NCI-H1694 treated with DMSO at 0.1 percent for 48 hours (cell line): ENCODE measurements at places on chromosomes 2 and 18.
A peak's percentile ranks its signal among the peaks of the same experiment; 100 is the strongest.

- no peak for DNase-seq
These were observed 194.4 kb downstream of the TMX3 start for GRCh38 chr18:68520406-68521075.

DNA sequence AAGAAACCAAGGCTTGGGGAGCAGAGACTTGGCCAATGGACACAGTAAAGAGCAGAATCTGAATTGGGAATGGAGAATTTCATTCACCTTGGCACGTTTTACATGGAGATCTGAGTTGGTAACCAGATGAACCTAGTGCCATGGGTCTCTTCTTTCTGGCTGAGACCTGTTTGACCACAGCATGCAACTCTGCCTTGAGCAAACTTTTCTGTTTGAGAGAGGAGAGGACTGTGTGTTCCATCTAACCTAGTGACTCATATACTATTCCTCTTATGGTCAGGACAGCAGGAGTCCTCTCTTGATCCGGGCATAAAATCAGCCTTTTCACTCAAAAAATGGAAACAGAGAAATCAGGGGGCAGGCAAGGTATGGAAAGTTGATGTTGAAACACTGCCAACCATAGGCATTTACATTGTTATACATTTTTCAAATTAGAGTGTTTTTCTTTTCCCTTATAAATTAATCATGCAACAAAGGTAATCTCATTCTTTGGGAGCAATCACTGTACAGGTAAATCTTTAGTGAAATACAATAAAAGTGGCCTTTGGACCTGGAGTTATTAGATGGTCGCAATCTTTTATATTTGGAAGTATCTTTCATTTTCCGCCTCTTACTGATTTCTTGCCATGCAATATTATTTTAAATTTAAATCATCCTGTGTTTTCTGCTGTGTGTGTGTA, 86.7 kb downstream of the NRP2 start:
- DNase-seq = no peak

DNA sequence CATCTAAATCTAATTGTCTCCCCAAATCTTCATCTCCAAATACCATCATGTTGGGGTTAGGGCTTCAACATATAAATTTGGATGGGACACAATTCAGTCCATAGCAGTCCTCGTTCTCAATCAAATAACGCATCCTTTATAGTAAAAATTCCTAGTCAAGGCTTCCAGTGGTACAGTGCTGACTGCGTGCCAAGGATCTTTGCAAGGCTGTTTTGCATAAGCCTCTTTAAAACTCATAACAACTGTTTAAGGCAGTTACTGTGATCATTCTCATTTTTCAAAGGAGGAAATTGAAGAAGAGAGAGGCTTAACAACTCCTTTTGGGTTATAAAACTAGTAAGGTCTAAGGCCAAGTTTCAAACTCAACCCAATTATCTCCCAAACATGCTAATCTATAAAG, 666.9 kb downstream of the NYAP2 start:
- DNase-seq = no peak

DNA sequence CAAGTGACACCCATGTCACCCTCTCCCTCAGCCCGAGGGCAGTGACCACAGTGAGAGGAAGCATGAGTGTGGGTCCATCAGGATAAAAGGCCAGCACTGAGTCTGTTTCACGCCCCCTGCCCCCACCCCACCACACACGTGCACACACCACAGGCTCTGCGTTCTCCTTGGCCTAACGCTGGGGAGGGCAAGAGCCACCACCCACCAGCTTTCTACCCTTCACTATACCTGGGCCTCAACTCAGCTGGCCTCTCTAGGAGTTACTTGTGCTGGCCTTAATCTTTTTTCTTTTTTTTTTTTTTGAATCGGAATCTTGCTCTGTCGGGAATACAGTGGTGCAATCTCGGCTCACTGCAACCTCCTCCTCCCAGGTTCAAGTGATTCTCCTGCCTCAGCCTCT, 140.5 kb downstream of the ZFP36L2 start:
- DNase-seq = no peak

GRCh38 chr18:75198036-75198435, 10.9 kb downstream of the PTGR3 start:
- no peak for DNase-seq

DNA sequence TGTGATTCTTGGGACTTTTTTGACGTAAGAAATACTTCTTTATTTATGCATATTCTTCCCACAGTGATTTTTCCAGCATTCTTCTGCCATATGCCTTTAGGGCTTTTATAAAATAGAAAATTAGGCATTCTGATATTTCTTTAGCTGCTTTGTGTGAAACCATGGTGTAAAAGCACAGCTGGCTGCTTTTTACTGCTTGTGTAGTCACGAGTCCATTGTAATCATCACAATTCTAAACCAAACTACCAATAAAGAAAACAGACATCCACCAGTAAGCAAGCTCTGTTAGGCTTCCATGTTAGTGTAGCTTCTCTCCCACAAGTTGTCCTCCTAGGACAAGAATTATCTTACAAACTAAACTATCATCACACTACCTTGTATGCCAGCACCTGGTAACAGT, 62.6 kb downstream of the EIF5B start:
- DNase-seq = no peak

DNA sequence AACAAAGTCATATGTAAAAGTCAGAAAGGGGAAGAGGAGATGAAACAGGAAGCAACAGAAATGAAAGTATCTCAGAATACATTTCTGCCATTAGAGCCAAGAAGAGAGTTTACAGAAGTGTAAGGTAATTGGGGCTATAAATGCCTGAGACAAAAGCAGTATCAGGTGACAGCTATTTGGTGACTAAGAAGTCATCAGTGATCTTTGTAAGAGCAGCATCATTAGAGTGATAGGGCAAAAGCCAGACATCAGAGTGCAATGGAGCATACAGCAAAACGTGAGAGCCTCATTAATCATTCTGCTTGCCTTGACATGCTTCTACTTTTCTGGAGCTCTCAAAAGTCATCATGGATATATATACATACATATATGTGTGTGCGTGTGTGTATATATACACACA, 804.7 kb upstream of the PIK3C3 start:
- no peak for DNase-seq

GRCh38 chr2:152762202-152762601, 43.8 kb downstream of the ARL6IP6 start:
- no peak for DNase-seq

DNA sequence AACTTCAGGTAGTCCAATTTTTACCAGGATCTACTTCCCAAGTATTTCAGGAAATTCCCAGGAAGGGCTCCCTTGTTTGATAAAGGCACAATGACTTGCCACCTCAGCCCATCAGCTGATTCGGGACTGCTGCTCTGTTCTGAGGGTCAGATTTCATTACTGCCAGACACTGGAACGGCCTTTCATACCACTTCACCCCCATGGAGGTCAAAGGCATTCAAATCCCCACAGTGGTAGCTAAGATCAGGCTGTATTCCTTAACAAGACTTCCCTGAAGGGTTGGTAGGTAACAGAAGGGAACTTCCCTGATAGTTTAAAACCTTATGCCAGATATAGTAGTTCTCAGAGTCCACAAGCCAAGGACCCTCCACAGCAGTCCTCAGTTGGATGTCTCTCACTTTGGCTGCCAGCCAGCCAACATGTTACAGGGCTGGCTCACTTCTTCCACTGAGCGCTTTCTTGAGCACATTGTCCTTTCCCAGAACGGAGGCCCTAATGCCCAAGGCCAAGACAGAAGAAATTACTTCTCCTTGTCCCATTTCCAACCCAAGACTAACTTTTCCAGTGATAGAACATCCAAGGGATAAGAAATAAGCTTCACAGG, 40.0 kb upstream of the GLS start:
- DNase-seq = no peak

DNA sequence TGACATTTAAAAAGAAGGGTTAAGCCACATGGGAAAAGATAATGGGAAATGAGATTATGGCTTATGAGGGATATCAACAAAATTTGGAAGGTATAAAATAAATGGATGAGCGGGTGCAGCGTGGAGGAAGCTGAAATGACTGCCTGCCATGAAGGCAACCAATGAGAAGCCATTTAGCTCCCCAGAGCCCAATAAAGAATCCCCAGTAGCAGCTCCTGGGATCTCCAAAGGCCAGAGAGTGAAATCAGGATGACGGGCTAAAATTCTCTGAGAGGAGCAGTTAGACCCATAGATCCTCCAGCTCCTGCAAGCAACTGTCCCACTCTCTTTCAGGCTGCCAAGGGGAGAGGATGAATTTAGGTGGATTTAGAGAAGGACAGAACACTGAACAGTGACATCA, 12.9 kb upstream of the MAPRE3 start:
- DNase-seq = no peak

DNA sequence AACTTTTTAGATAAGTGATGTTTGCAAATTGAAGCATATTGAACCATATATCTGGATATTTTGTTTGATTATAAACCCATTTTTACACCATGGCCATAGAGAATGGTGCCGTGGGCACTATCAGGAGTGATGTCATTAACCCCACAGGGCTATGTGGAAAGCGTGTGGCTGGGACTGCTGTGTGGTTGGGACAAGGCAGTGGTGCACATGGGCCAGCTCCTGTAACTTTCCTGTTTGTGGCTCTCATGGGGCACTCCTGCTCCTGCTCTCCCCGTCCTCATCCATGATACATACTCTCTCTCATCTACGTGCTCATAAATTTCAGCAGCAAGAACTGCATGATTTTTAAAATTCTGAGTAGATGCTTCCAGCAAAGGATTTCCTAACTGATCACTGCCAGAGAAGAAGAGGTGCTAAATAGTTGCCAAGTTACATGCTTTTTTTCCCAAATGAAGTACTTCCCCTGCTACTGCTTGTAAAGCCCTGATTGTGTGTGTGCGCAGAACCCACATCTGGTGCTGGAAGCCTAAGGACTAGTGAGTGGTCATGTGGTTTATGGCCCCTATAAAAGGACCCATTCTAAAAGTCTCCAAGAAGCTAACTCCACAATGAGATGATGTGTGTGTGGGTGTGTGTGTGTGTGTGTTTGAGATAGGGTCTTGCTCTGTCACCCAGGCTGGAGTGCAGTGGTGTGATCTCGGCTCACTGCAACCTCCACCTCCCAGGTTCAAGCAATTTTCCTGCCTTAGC, 240.8 kb downstream of the NEDD4L start:
- no peak for DNase-seq

- no peak for DNase-seq
These were observed 440.2 kb upstream of the ST6GAL2 start for GRCh38 chr2:107325981-107326786.

GRCh38 chr2:143081616-143082015, 47.6 kb upstream of the ARHGAP15 start:
- DNase-seq = no peak

GRCh38 chr2:42246562-42246961, 77.4 kb downstream of the EML4 start:
- DNase-seq = no peak

GRCh38 chr2:33094303-33094702, 147.6 kb downstream of the LTBP1 start:
- no peak for DNase-seq

GRCh38 chr2:21452678-21453077, 328.9 kb downstream of the TDRD15 start:
- no peak for DNase-seq

- no peak for DNase-seq
These were observed 22.7 kb upstream of the BMPR2 start for GRCh38 chr2:202353430-202353829.

DNA sequence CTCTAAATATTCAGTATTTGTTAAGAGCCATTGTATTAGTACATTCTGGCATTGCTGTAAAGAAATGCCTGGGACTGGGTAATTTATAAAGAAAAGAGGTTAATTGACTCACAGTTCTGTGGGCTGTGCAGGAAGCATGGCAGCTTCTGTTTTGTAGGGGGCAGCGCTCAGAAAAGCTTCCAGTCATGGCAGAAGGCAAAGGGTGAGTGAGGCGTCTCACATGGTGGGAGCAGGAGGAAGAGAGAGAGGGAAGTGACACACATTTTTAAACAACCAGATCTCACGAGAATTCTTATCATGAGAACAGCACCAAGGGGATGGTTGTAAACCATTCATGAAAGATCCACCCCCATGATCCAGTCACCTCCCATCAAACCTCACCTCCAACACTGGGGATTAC, 13.8 kb upstream of the CCDC102B start:
- DNase-seq = no peak

GRCh38 chr18:43571078-43571689, 293.9 kb upstream of the SYT4 start:
- DNase-seq = peak; percentile 40

- DNase-seq = no peak
These were observed 43.9 kb upstream of the PLEKHM3 start for GRCh38 chr2:208069186-208069585.
